HFFc6 (cell line): ENCODE measurements at places on chromosomes 7 and 10.

GRCh38 chr7:135160098-135160857, 10.2 kb downstream of the CYREN start:
- peak; percentile 15 for DNase-seq

DNA sequence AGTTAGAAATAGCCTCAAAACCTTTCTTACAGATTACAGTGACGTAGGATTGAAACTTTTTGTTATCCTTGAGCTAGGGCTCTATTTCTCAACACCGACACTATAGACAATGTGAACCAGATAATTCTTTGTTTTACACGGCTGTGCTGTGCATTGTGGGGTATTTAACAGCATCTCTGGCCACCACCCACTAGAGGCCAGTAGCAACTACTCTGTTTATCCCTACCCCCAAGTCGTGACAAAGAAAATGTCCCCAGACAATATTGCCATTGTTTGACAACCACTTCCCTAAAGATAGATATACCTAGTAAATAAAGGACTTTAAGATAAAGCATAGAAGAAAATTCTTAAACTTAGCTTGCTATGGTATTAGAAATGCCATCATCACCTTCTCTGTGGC, 359.6 kb downstream of the ARL4A start:
- DNase-seq: no peak

DNA sequence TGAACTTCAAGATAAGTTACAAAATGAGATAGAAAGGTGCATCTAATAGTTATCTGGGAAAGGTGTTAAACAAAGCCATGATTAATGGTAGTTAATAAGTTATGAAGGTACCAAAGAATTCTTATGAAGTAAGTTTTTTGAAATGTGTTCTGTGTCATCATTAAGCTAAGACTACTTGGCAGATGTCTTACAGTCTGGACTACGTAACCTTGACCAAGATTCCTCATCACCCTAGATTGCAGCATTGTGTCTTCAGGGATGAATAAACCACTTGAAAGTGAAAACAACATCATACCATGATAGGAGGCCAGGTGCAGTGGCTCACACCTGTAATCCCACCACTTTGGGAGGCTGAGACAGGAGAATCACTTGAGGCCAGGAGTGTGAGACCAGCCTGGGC, 48.2 kb downstream of the GOT1 start:
- DNase-seq: no peak

DNA sequence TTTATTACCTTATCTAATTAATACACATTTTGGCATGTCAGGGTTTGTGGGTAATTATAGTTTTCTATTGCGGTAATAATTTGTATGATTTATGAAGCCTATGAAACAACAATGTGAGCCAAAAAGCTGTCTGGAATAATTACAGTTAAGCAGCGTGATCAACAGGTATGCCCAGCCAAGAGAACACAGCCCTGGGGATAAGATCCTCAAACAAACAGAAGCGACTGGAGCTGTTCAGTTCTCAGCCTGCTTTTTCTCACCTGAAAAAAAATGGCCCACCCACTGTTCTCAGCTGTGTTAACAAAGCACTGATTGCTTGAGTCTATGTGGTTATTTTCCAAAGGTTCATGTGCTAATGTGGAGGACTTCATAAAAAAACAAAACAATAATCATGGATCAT, 855.8 kb downstream of the GATA3 start:
- DNase-seq: no peak

GRCh38 chr10:59465088-59465487, 102.7 kb upstream of the FAM13C start:
- no peak for DNase-seq
